ENCODE measurements at places on chromosomes 7 and 10.

DNA sequence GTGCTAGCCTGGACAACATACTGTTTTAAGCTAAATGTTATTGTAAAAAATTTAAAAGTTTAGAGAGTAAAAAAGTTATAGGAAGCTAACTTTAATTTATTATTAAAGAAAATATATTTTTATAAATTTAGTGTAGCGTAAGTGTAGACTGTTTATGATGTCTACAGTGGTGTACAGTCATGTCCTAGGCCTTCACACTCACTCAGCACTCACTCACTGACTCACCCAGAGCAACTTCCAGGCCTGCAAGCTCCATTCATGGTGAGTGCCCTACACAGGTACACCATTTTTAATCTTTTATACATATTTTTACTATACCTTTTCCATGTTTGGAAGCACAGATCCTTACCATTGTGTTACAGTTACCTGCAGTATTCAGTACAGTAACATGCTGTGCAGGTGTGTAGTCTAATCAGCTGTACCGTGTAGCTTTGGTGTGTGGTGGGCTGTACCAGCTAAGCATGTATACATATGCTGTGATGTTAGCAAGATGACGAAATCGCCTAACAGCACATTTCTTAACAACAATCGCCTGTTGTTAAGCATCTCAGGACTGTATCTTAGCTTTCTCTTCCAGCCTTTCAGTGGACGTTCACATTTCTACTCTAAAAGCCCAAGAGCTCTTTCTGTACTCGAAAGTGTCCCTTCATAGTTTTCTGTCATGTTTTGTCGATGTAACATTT, 12.5 kb downstream of the RNF32 start:
- DNase-seq = no peak

DNA sequence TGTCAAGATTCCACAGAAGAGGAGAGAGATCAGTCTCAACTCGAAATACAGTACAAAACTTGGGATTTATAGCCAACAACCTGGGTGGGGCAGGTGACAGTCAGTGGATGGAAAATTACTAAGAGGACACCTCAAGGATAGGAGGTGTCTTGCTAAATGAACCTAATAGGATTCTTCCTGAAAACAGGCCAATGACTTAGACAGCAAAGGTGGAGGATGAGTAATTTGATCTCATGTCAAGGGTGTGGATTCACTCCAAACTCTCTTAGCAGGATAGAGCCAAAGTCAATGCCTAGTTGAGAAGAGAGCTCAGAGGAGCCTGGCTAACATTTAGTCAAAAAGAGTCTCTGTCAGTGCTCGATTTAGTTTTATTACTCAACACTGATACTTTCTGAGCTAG, 106.7 kb upstream of the INSYN2A start:
- DNase-seq = no peak

DNA sequence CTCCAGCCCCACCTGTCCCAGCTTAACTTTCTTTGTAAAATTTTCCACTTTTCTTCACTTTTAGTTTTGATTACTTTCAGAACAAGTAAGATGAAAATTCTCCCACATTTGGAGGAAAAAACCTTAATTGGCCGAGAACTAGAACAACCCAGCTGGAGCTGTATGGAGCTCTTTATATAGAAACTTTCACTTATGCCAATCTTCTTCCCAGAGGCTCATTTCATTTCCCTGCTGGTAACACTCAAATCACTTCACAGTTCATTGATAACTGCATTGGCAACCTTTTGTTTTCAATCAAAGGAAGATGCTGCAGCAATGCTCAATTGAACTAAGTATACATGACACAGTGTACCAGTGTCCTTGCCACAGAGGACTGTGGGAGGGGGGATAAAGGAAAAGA, 176.2 kb upstream of the NOBOX start:
- DNase-seq = no peak

- no peak for DNase-seq
Observed at GRCh38 chr7:5345671-5346070, 62.9 kb downstream of the SLC29A4 start.

DNA sequence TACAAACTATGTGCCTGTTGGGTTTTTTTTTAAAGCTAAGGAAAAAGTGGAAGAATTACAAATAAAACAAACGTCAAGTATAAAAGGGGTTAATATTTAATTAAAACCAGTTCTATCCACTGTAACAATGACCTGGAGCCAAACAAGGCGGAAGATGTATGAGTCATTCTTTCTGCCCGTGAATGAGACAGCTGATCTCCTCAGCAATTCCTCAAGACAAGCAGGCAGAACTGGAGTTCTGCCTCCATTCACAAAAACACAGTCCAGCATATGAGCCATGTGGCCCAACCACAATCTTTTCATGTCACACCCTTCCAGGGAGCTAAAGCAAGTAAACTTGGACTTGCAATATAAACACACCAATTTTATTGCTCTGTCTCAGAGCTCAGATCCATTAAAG, 8.4 kb downstream of the ETV1 start:
- peak; percentile 66 for DNase-seq

- DNase-seq = no peak
Observed at GRCh38 chr10:24982319-24983112, 30.1 kb upstream of the PRTFDC1 start.

GRCh38 chr10:95785942-95786669, 30.1 kb downstream of the ENTPD1 start:
- DNase-seq = no peak

GRCh38 chr7:5580714-5581395, 157.2 kb upstream of the TNRC18 start:
- DNase-seq = peak; percentile 95

GRCh38 chr7:114921631-114922025, 266 bp upstream of the MDFIC start:
- no peak for DNase-seq

DNA sequence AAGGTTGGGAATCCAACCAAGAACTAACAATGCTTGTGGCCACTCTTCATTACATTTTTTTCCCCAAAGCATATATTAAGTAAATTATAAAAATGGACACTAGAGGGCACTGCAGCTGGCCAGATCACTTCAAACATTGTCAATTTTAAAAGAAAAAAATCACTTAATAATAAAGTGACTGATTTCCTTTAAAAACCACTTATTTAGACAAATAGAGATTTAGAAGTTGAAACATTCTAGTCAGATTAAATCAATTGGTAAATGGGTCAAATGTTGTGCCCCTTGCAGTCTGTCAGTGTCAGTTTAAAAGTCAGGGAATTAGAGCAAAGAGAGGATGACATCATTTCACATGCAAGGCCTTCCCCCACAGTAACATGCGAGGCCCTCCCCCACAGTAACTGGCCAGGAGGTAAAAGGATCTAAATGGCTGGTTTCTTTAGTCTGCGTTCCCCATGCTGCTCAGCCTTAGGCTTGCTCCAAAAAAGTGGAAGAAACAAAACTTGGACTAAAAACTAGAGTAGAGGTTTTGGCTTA, 177.9 kb downstream of the SKAP2 start:
- DNase-seq = peak; percentile 77

DNA sequence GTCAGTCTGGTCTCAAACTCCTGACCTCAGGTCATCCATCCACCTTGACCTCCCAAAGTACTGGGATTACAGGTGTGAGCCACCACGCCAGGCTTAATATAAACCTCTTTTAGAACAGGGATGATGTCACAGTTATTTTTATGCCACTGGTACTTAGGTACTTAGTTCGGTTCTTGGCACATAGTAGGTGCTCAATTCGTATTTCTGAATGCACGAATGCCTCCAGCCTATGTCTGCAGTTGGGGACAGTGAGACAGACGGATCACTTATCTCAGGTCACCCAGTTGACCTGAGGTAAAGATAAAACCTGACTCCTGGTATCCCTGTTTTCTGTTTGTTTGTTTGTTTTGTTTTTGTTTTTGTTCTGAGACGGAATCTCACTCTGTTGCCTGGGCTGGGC, 6.1 kb upstream of the NAT16 start:
- no peak for DNase-seq

DNA sequence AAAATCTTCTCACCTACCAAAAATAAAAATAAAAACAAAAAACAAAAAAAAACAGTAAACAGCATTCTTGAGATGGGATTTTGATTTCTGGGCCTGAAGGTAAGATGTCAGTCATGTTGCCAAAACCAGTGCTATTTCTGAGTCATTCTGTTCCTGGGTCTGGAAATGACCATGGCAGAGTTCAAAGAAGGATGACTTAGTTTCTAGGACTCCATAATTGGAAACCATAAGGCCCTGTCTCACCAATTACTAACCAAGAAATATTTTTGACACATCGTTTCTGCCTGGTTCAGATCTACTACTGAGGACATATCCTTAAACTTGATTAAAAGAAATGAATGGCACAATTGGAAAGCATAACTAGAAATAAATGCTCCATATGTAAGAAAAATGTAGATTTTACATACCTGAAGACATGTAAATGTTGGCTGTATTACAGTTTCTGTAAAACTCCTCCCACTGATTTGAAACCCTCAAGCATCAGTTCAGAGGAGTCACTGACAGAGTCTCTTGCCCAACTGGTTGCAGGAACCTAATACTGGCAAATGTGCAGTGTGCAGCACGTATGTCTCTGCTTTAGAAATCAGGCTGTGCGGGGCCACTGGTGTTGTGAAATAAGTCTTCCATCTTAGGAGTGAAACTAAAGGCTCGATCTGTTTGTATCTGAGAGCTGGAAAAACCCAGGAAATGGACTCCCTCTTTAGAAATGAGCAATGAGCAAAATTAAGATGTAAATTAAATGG, 84.8 kb upstream of the EGR2 start:
- no peak for DNase-seq

DNA sequence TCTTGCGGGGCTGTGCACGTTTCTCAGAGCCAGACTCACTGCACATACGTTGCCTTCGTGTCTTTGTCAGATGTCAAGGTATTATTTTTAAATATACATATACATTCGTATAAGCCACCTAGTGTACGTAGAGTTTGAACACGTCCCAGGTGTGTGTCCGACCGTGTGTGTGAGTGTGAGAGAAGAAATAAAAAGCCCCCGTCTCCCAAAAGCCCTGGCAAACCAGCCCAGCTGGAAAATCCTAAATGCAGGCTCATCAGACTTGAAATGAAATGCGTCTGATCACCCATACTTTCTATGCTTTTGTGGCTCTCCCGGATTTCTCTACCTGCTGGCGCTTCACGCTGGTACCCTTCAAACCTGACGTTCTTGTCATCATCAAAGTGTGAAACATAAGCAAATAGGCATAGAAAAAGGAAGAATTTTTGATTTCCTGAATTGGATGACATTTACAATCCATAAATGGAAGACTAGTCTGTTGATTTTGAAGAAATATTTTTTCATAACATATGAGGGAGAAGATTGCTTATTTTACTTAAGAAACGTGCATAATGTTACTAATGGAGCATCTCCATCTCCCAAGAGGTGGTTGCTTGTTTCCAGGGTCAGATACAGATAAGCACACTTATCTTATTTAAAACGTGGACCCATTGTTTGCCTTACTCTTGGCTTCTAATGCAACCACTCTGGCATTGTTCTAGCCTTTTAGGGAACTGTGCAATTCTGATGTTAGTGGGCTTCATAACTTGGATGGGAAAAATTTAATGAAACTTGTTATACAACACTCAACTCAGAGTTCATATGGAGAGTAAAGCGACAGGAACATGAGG, 971 bp downstream of the PRKG1 start:
- no peak for DNase-seq

DNA sequence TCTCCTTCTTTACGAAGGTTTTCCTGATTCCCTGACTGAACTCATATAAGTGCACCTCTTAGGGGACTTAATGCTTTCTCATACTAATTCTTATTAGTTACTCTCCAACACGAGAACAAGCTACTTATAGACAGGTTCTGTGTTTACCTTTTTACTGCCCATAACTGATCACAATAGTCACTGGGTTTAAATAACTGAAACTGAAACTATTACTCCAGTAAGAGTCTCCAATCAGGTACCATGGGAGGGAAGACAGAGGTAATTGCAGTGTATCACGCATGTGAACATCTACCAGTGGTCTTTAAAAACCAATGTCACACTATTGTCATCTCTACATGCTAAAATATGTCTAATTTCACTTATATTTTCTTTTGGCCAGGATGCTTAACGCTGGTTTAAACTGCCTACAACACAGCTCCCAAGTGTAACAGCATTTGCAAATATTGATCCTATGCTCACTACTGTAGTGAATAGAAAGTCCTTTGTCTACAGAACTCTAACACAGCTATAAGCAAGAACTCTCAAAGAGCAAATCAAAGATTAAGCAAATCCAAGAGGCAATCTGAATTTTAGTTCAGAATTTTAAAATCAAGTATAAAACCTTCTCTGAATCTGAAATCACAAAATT, 3.6 kb downstream of the GDI2 start:
- DNase-seq = no peak

- DNase-seq = peak; percentile 31
Observed at GRCh38 chr10:22615819-22616499, 98.4 kb downstream of the PIP4K2A start.

GRCh38 chr7:157442993-157443831, 106.4 kb downstream of the DNAJB6 start:
- no peak for DNase-seq

GRCh38 chr10:30374353-30374752, 25.3 kb upstream of the MTPAP start:
- no peak for DNase-seq

GRCh38 chr7:153004341-153004740, 244.8 kb downstream of the ACTR3B start:
- DNase-seq = no peak

DNA sequence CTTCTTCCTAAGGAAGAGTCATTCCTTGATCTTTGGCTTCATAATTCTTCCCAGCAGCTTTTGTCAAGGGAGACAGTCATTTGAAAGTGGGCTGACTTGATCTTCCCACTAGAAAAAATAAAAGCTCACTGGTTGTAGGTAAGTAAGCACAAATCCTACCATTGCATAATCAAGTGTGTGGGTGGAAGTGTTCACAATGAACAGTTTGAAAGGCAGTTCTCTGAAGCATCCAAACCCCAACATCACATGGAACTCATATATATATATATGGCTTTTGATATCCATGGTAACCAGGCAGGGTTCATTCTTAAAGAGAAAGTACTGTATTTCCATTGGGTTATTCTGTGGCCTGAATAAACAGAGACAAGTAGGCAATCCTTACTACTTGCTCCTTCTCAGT, 51.6 kb downstream of the ARMH3 start:
- no peak for DNase-seq

GRCh38 chr7:29053105-29053872, 93.0 kb downstream of the CPVL start:
- DNase-seq = no peak

- DNase-seq = no peak
Observed at GRCh38 chr10:125661941-125662515, 20.9 kb downstream of the TEX36 start.

GRCh38 chr7:50793947-50794570, 11.4 kb upstream of the GRB10 start:
- DNase-seq = peak; percentile 23

GRCh38 chr10:96453856-96454583, 59.7 kb downstream of the TLL2 start:
- no peak for DNase-seq

- no peak for DNase-seq
Observed at GRCh38 chr7:86320341-86320740, 323.4 kb upstream of the GRM3 start.

DNA sequence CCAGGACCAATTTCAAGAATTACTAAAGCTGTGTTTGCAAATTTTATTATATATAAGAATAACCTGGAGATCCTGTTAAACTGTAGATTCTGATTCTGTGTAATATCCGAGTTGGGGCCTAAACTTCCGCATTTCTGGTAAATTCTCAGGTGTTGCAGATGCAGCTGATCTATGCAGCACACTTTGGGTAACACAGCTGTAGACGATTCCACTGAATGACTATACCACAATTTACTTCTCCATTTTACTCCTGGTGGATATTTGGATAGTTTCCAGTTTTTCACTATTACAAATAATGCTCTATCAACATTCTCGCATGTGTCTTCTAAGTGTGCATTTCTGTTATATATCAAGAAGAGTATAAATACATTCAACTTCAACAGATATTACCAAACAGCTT, 7.5 kb downstream of the GDI2 start:
- DNase-seq = no peak

GRCh38 chr7:129205987-129206785, 17.8 kb downstream of the SMO start:
- no peak for DNase-seq
